Effector memory CD4-positive, alpha-beta T cell (primary cell): ENCODE measurements at places on chromosomes 7 and 10.

DNA sequence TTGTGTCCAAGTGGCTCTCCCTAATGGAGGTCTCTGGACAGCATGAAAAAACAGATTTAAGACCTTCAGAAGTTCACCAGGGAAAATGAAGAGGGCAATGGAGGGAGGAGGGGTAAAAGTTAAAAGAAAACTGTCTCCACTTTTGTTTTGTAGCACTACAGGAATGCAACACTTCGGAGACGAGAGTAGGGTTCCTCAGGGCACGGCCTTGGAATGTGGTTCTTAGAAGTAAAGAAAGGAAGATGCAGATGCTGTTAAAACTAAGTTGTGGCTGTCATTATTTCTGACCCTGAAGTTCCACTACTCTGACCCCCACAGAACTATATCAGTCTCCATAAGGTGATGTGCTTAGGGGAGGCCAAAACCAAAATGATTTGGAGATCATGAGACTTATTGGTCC, 335.1 kb downstream of the XPNPEP1 start:
- DNase-seq: no peak

DNA sequence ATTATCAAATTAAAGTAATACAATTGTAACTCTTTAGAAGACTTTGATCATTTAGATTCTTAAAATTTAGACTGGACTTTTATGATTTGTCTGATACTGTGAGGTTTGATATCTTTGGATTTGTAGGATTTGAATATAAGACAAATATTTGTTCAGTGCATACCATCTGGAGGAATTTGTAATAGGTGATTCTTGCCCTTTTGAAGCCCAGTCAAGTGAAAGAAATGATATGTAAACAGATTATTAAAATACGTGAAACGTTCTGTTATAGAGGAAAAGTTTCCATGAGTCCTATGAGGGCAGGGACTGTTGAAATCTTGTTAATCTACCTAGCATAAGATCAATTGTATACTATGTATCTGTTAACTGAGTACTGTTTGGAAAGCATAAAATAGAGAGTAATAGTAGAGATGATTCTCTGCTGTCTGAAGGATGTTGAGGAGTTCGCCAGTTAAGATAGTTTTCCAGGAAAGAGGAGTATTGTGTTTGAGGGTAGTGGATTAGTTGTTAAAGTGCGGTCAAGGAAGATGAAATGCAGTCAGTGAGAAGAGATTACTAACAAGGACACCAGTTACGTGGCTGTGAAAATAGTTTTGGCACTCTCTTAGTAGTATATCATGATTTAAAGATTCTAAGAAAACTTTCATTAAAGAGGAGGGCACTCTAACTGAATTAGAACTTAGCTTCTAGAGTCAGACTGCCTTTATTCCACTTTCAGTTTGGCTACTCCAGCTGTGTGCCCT, 14.4 kb downstream of the PDCD4 start:
- DNase-seq: no peak

DNA sequence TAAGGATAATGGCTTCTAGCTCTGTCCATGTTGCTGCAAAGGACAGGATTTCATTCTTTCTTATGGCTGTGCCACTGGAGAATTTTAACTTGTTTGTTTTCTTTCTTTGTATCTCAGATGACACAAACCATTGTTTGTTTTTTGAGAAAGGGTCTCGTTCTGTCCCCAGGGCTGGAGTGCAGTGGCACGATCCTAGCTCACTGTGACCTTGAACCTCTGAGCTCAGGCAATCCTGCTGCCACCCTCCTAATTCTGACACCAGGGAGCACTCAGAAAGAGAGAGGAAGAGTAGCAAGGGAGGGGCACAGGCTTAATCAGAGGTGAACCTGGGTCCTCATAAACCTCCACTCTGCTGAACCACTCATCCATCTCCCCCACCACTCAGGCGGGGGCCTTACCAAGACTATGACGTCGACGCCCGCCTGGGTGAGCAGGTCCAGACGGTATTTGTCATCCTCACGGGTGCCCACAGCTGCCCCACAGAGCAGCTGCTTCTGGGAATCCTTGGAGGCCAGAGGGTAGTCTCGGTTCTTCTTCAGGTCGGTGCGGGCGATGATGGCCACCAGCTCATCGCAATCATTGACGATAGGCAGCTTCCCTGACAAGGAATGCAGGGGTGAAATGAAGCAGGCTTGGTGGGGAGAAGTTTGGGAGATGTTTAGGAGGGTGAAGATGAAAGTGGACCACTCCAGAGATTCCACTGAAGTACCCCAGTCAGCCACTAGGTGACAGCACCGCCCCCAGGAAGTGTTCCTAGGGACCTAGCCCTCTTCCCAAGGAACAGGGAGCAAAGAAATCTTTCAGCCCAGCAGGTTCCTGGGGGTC, 11.6 kb downstream of the IMPDH1 start:
- no peak for DNase-seq

DNA sequence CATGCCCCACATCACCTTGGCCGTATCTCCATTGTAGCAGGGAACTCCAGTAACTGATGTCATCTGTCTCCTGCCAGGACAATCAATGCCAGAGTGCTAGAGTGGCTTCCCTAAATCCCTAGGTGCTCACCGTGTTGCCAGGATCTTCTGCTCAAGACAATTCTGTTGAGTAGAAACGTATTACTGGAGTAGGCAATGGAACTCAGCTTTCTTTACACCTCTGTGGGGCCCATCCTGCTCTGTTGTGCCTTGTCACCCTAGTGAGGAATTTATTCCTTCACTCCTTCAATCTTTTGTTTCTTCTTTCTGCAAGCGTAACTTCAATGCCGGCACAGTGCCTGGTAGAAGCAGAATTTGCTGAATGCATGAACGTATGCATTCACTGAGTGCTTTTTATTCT, 305.5 kb upstream of the ZMIZ1 start:
- DNase-seq: no peak

GRCh38 chr7:70229242-70229641, 631.0 kb downstream of the AUTS2 start:
- DNase-seq: no peak

DNA sequence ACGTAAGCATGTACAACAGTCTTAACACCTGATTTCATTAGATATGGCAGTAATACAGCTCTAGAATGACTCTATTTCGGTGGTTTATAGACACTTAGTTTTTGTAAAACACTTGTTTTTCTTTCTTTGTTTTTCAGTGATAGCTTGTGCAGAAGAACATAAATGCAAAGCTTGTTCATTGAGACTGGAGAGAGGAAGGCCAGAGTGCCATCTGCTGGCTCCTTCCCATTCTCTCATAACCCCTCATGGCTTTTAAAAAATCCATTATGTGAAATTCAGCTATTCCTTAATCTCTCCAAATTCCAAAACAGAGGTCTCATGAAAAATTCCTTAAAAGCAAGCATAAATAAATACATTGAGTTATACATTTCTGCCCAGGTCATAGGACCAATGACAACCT, 76.3 kb downstream of the CACNB2 start:
- DNase-seq: no peak

DNA sequence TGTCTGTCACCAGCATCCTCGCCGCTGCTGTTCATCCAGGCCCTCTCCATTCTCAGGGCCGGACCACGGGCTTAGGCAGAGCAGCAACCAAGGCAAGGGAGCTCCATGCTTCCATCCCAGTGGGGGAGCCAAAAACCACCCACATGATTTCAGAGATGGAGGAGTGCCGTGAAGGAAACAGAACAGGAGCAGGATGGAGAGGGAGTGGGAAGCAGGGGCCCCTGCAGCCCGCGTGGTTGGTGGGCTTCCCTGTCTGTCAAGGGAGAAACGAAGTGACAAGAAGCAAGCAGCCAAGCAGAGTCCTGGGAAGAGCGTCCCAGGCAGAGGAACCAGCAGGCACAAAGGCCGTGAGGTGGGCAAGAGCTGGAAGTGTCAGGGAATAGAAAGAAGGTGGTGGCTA, 95.7 kb downstream of the SLIT1 start:
- DNase-seq: no peak

- DNase-seq: no peak
Observed at GRCh38 chr10:100612601-100613595, 77.2 kb downstream of the HIF1AN start.

GRCh38 chr7:137661634-137662033, 185.1 kb downstream of the DGKI start:
- no peak for DNase-seq

GRCh38 chr10:25357269-25357668, 182.5 kb downstream of the GPR158 start:
- DNase-seq: no peak

DNA sequence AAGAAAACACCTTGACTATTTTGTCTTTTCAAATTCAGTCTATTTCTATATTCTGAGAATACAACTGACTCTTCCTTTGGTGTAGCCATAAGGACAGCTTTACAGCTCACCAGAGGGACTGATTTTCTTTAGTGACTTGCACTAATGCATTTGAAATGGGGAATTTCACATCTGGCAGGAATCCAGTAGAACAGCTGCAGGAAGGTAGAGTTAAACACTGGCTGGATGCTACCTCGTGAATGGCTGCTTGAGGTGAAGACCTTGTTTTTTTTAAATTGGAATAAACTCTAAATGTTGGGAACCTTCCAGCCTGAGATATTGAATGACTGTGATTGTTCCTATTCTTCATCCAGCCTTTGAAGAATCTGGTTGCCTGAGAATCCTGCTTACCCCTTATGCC, 139.5 kb upstream of the STK17A start:
- no peak for DNase-seq

DNA sequence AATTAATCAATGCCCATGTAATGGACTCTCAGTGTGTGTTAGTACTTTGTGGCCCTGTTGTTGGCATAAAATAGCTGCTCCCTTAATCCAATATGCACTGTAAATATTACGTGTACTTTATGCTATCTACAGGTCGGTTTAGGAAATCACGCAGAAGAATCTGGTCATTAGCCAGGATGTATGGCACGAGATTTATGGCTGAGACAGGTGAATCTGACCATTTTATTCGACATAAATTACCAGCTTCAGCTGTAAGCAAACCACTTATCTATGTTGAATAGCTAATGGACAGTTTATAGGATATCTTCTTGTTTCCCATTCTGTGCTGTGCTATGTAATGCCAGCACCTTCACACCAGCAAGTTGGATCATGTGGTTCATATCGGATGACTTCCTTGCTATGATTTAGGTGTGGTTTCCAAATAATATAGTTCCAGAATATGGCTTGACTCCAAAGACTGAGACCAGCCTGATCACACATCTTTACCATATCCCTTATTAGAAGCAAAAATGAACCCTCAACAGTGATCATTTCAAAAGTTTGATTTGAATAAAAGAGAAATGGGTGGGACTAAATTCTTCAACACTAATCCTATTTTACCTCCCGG, 301.4 kb downstream of the AHR start:
- DNase-seq: no peak

- no peak for DNase-seq
Observed at GRCh38 chr7:122902751-122903495, 16.7 kb upstream of the CADPS2 start.

DNA sequence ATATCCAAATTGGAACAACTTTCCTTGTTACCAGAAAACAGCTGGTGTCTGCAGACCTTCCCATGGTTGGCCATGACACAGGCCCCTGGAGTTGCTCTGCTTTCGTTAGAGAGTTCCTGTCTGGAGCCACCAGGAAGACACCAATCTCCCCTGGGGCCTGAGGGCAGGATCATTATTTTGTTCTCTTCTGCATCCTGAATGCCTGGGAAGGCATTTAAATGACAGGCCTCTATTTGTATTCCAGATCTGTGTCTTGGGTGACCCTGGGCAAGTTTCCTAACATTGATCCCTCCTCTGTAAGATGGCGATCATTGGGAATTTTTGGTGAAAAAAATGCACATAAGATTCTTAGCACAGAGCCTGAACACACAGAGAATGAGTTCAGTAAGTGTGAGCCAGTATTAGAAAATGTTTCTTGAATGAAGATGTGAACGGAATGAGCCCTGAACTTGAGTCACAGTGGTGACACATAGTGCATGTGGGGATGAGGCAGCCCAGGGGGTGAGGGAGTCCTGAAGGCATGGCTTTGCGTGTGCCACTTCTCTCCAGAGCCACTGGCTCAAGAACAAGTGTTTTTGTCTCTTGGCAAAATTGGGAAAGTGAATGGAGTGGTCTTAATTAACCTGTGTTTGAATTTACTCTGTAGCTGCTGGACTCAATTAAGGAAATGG, 28.4 kb downstream of the BMPER start:
- DNase-seq: no peak

DNA sequence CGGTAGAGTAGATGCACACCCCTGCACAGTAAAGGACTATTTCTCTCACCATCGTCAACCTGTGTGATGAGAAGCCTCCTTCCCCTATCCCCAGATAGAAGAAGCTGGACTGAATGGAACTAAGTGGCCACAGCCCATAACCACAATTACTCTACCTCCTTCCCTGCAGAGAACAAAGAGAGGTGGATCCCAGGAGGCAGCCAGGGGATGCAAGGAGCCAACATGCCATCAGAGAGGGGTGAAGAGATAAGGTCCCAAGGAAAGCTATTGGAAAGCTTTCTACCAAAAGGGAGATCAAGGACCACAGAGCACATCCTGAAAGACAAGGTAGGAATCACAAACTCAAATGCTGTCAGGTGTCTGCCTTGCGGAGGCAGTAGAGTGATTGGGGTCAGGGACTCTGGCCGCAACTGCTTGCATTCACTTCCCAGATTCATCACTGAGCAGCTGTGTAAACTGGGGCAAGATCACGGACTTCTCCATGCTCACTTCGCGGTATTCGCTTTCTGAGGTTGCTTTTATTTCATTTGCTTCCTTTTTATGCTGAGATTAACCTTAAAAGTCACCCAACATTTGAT, 81.6 kb upstream of the MYO3A start:
- no peak for DNase-seq

- no peak for DNase-seq
Observed at GRCh38 chr7:76392531-76393115, 16.9 kb downstream of the SSC4D start.

DNA sequence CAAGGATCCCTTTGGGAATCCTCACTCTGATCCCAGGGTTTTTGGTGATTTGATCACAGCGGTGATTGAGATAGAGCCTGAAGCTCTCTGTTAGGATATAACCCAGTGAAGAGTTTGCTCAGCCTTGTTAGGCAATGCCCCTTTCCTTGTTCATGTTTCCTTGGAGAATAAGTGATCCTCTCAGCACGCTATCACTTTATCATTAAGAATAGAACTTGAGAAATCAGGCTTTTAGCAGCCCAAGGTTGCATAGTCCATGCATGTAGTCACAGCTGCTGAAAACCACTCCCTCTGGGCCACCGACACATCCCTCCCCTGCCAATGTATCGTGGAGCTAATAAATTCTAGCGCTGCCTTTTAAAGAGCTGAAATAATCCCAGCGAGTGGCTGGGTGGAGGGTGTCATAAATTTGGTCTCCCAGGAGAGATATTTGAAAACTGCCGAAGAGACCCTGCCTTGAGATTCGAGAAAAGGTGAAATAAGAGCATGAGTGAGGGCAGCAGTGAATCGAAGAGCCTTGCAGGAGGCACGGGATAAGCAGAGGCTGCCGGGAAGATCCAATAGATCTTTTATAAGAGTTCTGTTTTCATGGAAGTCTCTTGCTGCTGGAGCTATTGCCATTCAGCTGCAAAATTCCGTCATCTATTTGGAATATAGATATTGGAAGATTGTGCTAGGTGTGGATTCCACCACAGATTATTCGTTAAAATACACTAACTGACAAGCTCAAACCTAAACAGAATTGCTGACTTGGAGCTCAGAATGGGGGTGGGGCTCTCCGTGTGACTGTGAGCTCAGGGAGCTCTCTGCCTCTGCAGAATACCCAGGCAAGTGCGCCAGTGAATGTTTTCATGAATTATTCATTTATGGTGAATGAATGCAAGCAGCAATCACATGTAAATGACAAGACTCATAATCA, 249.8 kb downstream of the TRIL start:
- no peak for DNase-seq
